NCI-H2081 treated with DMSO at 0.1 percent for 48 hours (cell line): ENCODE measurements at places on chromosomes 1 and 21.

GRCh38 chr1:38055398-38055797 lies 8.8 kb upstream of the POU3F1 start:
- no peak for DNase-seq

DNA sequence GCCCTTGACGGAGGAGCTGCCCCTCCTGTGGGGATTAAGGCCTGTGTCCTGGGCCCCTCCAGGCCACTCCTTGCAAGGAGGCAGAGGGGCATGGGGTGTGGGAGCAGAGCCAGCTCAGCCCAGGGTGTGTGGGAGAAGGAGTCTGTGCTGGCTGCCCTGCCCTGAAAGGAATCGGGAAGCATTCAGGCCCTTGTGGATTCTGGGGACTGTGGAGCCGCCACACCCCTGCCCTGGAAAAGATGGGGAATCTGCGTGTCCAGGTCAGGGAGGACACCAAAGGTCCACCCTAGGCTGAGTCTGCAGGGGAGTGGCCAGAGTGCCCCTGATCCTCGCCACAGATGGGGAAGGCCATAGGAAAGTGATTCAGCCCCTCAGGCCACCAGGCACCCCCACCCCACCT lies 16.5 kb upstream of the PRDM16 start:
- DNase-seq: no peak

DNA sequence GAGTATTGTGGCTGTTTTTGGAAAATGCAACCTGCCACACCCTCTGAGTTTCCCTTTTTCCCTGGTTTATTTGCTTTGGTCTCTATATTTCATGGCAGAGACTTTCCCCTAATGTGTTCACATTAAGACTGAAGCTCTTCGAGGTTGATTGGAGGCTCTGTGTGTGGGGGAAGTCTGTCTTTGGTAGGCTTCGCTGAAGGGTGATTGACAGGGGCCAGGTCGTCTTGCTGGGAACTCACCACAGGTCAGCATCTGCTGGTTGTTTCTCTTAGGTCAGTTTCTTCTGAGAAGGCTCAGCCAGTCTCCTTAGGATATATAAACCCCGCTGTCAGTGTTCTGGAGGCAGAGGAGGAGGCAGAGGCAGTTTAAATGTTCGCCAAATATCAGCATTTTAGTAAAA lies 249.4 kb downstream of the RPS6KC1 start:
- DNase-seq: no peak

DNA sequence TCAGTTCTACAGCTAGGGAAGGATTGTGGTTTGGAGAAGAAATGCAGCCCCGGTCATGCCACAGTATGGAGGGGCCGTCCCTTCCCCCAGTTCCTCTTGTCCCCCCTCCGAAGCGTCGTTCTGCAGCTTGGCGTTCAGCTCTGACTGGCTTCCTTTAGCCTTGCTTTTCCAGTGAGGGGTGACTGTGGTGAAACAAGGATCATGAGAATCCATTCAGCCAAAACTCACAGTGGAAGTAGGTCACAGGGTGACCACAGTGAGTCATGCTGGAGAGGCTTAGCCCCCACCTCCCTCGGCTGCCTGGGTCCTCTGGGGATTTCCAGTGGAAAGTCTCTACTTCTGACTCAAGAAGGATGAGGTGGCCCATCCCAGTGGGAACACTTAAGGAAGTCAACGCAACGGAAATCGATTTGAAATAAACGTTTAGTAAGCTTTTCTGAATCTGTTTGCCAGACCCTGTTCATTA lies 37.3 kb upstream of the COL6A2 start:
- DNase-seq: no peak

GRCh38 chr1:22658385-22659163 lies 5.5 kb downstream of the C1QB start:
- no peak for DNase-seq

- no peak for DNase-seq
These were observed at the start of gene TEX35 for GRCh38 chr1:178512566-178513277. Gene TEX35 (plus strand): TSS chr1:178513109. CDS start chr1:178513189, 80 bp downstream.
